Activated T-cell treated with anti-CD3 and anti-CD28 coated beads, Interleukin-2, amount 50 U/mL, for 72 hours (primary cell): ENCODE measurements at places on chromosomes 2 and 18. TPM values are rescaled to one million over a fixed set of nuclear protein-coding genes. Genes with fewer than 3 reads are reported as not detected.

OSR1 gene
- total RNA-seq, result not detected

D2HGDH gene
- 25.8 TPM for total RNA-seq

DNA sequence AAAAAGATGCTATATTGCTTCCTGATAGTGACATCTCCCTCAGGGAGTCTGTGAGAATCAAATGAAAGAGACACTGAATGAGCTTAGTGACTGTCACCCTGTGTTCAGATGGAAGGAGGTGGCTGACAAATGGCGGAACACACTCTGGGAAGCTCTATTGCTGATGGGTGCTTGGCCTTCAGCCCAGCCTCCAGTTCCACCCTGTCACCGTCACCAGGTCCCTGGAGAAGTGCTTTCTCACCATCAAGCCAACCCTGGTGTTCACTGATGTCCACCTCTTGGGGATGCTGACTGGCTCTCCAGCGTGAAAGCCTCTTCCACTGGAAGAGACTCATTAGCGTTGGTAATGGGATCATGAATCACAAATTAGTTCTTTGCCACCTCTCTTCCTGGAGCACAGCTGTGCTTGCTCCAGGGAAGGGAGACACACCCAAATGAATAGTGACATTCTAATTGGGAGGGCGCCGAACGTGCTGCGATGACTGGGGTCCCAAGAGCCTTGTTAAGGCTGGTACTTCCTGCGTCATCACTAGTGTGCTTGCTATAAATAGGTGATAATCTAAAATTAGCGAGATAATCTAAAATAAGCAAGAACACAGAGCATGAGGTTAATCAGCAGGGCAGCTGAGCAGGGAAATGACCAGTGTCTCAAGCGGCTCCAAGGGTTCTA lies 154.0 kb downstream of the CLIP4 start:
- no peaks in the 10 kb centered on the region for H3K4me1 ChIP-seq
- H3K27ac ChIP-seq, result no peak overlapping the region
- H3K4me3 ChIP-seq, result no peak overlapping the region
- DNase-seq, result no peak

- H3K27me3 ChIP-seq, result no peaks in the 10 kb centered on the region
- H3K27ac ChIP-seq, result peak overlapping the region; percentile 94
- peak overlapping the region; percentile 79 for H3K4me3 ChIP-seq
- no peak for DNase-seq
- peaks cover 25% of the 10 kb centered on the region for H3K36me3 ChIP-seq
- H3K4me1 ChIP-seq, result peaks cover 80% of the 10 kb centered on the region
Observed at GRCh38 chr2:174597009-174597344, 627 bp downstream of the WIPF1 start.

SCN9A gene
- 0.12 TPM for total RNA-seq

GRCh38 chr2:68046642-68047240 lies 16.1 kb downstream of the C1D start:
- H3K27me3 ChIP-seq, result no peaks in the 10 kb centered on the region
- no peak for DNase-seq
- peaks cover 22% of the 10 kb centered on the region for H3K4me1 ChIP-seq
- H3K36me3 ChIP-seq, result peaks cover 2% of the 10 kb centered on the region
- H3K4me3 ChIP-seq, result no peak overlapping the region

GRCh38 chr2:64666810-64667438 lies 13.2 kb upstream of the SERTAD2 start:
- peak overlapping the region; percentile 66 for H3K27ac ChIP-seq
- peaks cover 42% of the 10 kb centered on the region for H3K4me1 ChIP-seq
- DNase-seq, result no peak
- H3K36me3 ChIP-seq, result no peaks in the 10 kb centered on the region
- no peaks in the 10 kb centered on the region for H3K27me3 ChIP-seq
- peak overlapping the region; percentile 30 for H3K4me3 ChIP-seq

DNA sequence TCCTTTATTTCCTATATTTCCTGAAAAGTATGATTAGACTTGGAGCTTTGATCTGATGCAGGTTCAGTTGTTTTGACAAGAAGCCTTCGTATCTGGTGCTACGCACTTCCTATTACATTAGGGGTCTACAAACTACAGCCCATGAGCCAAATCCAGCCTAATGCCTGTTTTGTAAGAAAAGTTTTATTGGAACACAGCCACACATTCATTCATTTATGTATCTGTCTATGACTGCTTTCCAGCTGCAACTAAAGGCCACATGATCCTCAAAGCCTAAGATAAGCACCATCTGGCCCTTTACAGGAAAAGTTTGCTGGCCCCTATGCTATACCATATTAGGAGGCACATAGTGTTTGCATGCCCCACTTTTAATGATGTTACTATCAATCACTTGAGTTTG lies 26.0 kb downstream of the EIF2AK3 start:
- no peaks in the 10 kb centered on the region for H3K27me3 ChIP-seq
- H3K27ac ChIP-seq, result no peak overlapping the region
- no peaks in the 10 kb centered on the region for H3K36me3 ChIP-seq
- no peak for DNase-seq
- no peak overlapping the region for H3K4me3 ChIP-seq

METAP1D gene
- total RNA-seq, result 4.4 TPM

DNA sequence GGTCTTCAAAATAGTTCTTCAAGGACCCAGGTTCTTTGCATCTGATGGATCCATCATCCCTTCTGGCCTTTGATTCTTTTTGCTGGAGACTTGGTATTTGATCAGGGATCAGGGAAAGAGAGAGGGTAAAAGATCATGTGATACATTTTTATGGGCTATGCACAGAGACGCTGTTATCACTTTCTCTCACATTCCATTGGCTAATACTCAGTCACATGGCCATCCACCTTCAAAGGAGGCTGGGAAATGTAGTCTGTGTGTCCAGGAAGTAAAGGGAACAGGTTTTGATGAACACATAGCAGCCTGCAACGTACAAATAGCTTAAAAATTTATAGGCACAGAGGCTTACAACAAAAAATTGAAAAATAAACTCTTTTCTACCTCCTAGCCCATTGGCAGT lies 629.6 kb upstream of the FANCL start:
- H3K4me3 ChIP-seq, result no peak overlapping the region
- no peaks in the 10 kb centered on the region for H3K36me3 ChIP-seq
- H3K4me1 ChIP-seq, result peaks cover 10% of the 10 kb centered on the region
- peaks cover 9% of the 10 kb centered on the region for H3K27me3 ChIP-seq
- H3K27ac ChIP-seq, result no peak overlapping the region
- no peak for DNase-seq
